ENCODE measurements at places on chromosomes 3 and 15. TPM values are rescaled to one million over a fixed set of nuclear protein-coding genes. Genes with fewer than 3 reads are reported as not detected.

DNA sequence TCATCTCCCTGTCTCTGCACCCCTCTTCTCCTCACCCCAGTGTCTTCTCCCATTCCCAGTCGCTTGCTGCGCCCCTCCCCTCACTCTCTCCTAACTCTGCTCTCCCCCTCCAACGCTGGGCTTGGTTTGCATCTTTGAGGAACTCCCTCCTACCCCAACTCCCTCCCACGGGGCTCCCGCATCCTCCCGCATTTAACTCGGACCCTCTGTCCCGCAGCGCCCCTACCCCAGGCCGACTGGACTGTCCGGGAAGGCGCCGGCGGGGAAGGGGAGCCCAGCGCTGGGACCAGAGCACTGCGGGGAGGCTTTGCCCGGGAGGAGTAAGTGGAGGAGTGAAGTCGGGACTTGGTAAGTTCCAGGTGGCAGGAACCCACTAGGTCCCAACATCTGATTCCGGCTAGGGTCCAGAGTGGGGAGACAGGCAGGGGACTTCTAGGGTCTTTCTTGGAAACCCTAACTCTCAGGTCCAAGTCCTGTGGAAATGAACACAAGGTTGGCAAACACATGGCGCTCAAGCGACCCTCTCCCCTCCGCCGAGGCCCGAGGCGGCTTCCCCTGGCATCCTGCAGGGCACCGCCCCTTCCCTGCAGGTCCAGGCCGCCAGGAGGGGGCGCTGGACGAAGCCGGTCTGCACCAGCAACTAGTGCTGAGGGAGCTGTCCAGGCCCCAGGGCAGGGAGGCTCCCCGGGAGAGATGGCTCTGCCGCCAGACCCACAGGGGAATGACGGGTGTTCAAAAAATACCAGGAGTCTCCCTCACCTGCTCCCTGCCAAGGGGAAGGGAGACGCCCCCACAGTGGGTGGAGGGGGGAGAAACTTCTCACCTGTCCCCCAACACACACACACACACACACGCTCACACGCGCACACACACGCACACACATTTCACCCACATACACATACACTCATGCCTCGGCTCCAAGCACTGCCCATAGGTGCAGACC is 53.2 kb downstream of the LHFPL4 start:
- H3K27me3 ChIP-seq = peaks cover 41% of the 10 kb centered on the region
- H3K27ac ChIP-seq = no peak overlapping the region
- DNase-seq = peak; percentile 66
- no peaks in the 10 kb centered on the region for H3K4me1 ChIP-seq
- H3K36me3 ChIP-seq = no peaks in the 10 kb centered on the region

- DNase-seq = no peak
- no peaks in the 10 kb centered on the region for H3K27me3 ChIP-seq
- no peaks in the 10 kb centered on the region for H3K4me1 ChIP-seq
- no peaks in the 10 kb centered on the region for H3K36me3 ChIP-seq
- H3K27ac ChIP-seq = no peak overlapping the region
- H3K4me3 ChIP-seq = no peak overlapping the region
Measured at GRCh38 chr15:57696146-57696545, 10.4 kb upstream of the POLR2M start.

DNA sequence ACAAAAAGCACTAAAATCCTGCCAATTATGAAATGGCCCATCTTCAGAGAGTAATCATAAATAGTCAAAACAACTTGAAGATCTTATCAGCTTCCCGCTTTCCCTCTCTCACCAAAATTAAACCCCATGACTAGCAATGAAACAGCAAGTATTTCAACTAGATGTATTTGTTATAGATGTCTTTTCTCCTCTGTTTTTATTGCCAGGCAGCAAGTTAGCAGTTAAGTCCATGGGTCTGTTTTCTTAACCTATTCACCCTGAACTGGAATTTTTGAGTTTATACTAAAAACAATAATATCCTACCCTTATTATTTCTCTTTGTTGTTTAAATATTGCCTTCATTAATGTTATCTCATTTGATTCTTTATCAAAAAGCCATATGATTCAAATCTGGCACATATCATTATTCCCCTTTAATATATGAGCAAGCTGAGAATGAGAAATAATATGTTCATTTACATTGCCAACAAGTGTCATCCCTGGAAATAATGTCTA is 23.3 kb downstream of the AQP9 start:
- H3K4me3 ChIP-seq = no peak overlapping the region
- no peaks in the 10 kb centered on the region for H3K36me3 ChIP-seq
- H3K27me3 ChIP-seq = peaks cover 46% of the 10 kb centered on the region
- H3K27ac ChIP-seq = no peak overlapping the region
- no peak for DNase-seq

GRCh38 chr15:58731756-58732535 is 17.6 kb downstream of the ADAM10 start:
- peaks cover 34% of the 10 kb centered on the region for H3K4me1 ChIP-seq
- H3K27me3 ChIP-seq = no peaks in the 10 kb centered on the region

- H3K4me3 ChIP-seq = no peak overlapping the region
- H3K36me3 ChIP-seq = no peaks in the 10 kb centered on the region
- H3K27me3 ChIP-seq = no peaks in the 10 kb centered on the region
- H3K27ac ChIP-seq = no peak overlapping the region
- no peaks in the 10 kb centered on the region for H3K4me1 ChIP-seq
- DNase-seq = no peak
Measured at GRCh38 chr15:50865515-50866353, 42.7 kb upstream of the AP4E1 start.

DNA sequence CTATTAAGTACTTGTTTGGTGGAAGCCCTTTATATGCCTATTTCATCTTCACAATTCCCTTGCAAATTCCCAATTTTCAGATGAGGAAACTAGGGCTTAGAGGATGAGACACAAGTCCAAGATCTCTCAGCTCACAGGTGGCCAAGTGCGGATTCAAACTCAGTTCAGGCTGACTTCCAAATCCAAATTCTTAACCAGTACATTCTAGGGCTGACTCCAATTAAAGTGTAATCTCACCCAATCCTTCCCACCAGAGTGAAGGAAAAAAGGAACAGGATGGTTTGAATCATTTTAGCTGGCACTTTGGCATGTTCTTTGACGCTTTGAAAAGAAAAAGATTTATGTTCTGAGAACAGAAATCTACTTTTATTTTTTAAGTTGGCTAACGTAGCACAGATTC is 12.7 kb downstream of the ARHGEF3 start:
- DNase-seq = no peak
- peak overlapping the region; percentile 57 for H3K27ac ChIP-seq
- peaks cover 45% of the 10 kb centered on the region for H3K4me1 ChIP-seq
- no peaks in the 10 kb centered on the region for H3K36me3 ChIP-seq
- no peak overlapping the region for H3K4me3 ChIP-seq
- H3K27me3 ChIP-seq = no peaks in the 10 kb centered on the region

Gene TAGLN3
- 1.5 TPM for total RNA-seq

- H3K4me3 ChIP-seq = no peak overlapping the region
- H3K4me1 ChIP-seq = no peaks in the 10 kb centered on the region
- no peaks in the 10 kb centered on the region for H3K36me3 ChIP-seq
- no peaks in the 10 kb centered on the region for H3K27me3 ChIP-seq
- DNase-seq = no peak
Measured at GRCh38 chr3:128634075-128634611, 16.5 kb downstream of the RPN1 start.

All from transverse colon (tissue), 4 donors.